ENCODE measurements at places on chromosomes 16 and 17.

DNA sequence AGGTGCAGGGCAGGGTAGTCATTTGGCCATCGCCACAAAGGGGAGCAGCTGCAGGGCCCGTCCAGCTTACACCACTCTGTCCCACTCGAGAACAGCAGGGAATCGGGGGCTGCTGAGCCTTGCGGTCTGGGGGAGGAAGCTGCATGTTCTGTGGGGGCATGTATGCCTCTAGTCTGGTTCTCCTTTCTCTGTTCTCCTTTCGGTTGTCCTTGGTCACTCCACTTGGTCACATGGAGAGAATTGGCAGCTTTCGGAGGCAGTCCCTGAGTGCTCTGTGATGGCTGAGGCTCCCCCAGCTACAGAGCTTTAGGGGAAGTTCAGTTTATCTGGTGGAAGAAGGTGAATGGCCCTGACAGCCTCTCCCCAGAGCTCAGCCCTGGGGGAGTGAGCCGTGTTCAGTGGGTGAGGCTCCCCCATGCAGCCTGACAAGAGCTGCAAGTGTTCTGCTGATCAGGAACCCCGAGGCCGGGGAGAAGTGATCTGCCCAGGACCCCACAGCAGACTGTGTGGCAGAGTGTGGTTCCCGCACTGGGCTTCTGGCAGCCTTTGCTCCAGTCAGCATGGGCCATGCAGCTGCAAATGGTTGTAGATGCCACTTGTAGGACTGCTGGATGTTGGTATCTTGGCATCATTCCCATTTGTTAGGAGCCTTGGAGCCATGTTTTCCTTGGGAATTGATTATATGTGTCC lies 22.3 kb upstream of the SMPD3 start:
- DNase-seq: no peak

DNA sequence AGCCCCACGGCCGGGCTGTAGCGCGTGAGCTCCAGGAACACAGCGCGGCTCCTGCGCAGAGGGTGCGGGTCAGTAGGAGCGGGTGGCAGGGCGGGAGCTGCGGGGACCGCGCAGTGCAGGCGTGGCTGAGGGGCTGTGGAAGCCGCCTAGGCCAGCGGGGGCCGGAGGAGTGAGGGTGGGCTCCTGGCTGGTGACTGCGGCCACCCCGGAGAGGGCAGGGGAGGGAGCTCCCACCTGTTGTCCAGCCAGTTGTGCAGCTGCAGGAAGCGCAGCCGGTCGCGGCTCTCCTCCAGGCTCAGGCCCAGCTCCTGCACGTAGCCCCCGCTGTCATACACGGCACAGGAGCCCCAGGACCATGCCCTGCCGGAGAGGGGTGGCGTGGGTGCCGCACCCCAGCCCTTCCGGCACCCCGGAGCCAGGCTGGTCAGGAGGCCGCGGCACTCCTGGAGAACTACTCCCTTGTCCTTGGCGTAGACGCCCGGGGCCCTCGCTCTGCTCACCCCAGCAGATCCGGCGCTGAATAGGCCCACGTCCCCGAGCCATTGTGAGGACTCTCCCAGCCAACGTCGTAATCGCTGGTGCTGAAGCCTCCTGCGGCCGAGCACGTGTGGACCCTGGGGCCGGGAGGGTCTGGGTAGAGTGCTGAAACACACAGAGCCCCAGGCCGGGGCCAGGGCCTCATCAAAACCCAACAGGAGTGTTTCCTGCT lies 43.9 kb downstream of the TSC2 start:
- DNase-seq: no peak

DNA sequence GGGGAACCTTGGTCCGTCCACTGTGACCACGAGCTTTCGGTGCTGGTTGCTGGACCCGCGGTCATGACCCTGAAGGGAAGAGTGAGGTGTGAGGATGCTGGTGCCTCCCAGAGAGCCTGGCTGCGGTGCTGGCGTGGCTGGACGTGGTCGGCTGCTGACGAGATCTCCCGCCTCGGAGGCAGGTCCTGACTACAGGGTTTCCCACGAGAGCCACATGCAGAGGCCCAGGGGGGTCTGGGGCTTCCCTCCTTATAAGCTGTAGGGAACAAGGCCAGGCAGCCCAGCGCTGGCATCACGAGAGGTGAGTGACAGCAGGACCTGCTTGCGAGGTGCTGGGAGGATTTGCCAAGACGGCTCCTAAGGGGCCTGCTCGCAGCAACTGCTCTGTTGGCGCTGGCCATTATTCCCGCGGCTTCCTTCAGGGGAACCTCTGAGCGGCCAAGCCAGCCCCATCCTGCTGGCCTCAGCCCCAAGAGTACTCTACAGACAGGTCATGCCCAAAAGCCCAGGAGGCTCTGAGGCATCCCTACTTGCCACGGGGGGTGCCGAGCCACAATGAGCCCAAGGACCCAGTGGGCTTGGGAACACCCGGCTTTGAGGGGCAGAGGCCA lies 134.8 kb downstream of the FOXL1 start:
- no peak for DNase-seq

GRCh38 chr17:17305281-17305801 lies 2.2 kb downstream of the NT5M start:
- DNase-seq: no peak

DNA sequence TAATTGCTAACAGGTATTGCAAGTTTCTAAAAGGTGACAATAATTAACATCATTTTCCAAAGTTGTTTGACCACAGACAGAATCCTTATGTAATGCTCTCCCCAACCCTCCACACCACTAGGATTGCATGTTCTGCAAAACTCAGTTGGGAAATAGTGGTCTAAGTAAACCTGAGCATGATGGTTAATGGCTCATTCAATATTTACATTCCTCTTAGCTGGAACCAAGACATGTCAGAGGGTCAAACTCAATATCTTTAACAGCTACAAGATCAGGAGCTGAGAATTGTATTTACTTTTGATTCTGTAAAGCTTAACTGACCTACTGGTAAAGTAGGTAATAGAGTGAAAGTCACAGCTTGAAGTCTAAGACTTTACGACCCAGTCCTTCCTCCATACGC lies 10.2 kb downstream of the MFSD6L start:
- DNase-seq: no peak

DNA sequence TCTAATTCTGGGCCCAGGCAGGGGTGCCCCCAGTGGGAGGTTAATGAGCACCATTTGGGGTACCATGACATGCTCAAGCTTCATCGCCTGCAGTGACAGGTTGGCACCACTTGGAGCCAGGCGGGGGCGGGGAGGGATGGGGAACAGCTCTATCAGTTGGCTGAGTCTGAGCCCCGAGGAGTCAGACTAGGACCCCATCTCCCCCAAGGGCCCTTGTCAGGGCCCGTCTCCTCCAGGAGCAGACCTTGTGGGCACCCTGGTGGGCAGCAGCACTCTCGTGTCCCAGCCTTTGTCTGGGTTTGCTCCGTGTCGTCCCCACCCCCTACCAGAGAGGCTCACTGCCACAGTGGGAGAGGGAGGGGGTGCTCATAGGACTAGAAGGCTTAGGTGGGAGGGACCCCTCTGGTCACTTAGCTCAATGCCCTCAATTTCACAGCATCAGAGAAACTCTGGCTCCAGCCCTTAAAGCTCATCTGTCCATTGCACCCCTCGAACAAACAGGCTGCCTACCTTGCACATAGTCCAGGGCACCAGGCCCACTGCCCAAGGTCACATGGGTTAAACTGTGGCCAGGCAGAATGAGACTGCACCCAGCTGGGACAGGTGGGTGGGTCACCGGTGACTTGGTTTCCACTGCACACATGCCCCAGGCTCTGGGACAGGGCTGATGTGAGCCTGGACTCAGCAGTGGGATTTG lies 4.1 kb downstream of the PPP1R9B start:
- DNase-seq: no peak

DNA sequence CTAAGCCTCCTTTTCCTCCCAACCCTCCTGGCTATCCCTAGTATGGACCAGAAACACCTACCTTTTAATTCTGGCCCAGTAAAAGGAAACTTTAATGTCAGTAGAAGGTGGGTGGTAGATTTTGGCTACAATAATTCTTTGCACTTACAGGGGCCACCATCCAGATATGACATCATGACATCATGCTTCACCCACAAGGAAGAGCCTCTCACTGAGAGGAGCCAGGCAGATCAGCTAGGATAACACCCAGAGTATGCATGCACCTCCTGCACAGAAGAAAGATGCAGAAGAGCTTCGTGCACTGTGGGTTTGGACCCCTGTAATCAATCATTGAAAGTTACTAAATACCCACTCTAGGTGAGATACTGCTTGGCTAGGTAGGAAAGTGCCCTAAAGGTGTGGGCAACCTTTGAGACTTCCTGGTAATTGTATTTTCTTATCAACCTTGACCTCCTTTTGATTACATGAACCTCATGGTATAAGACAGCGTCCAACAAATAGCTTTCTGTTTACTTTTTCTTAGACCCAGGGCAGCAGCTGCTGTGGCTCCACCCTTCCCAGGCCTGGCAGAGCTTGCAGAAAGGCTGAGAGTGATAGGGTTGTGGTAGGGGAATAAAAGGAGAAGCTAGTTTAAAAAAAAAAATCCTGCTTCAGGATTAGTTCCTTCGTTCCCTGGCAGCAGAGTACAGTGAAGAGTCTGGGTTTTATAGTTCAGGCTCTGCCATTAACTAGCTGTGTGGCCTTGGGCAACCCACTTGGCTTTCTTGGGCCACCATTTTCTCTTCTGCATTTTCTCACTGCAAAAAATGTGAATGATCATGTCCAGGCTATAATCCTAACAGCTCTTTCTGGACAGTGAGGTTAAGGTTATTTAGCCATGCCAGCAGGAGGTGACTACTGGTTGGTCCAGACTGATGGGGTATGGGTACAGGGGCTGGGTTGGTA lies 6.2 kb downstream of the MAP3K14 start:
- DNase-seq: no peak

GRCh38 chr16:53055541-53056391 lies 975 bp downstream of the CHD9 start:
- DNase-seq: peak; percentile 56

DNA sequence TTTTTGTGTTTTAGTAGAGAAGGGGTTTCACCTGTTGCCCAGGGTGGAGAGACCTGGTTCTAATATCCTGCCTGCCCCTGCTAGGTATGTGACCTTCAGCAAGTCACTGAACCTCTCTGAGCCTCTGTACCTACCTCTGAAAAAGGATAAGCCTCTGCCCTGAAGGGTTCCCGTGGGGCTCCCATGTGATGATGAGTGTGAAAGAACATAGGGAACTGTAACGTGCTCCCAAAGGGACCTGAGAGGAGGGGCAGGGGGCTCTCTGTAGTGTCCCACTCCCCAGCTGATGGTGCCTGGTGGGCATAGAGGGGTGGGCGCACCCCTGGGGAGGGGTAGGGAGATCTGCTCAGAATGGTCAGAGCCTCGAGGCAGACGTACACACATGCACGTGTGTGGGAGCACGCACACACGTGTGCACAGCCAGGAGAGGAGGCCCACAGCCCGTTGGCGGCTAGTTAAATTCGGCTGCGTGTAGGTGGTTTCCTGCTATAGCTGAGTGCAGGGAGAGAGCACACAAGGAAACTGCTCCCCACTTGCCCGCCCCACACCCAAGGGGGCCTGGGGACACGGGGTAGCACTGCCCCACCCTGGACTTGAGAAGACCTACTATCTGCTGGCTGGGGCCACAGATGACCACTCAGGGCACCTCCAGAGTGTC lies 6.7 kb downstream of the KCNH4 start:
- no peak for DNase-seq

- DNase-seq: no peak
These were observed 332.7 kb upstream of the HSBP1 start for GRCh38 chr16:83475108-83475507.
